ENCODE measurements at places on chromosomes 4 and X.

- DNase-seq: no peak
- no peaks in the 10 kb centered on the region for H3K27me3 ChIP-seq
- H3K4me3 ChIP-seq: no peak overlapping the region
- no peak overlapping the region for H3K27ac ChIP-seq
- H3K36me3 ChIP-seq: no peaks in the 10 kb centered on the region
- peaks cover 24% of the 10 kb centered on the region for H3K4me1 ChIP-seq
These were observed 174.2 kb upstream of the SCML1 start for GRCh38 chrX:17563076-17563475.

DNA sequence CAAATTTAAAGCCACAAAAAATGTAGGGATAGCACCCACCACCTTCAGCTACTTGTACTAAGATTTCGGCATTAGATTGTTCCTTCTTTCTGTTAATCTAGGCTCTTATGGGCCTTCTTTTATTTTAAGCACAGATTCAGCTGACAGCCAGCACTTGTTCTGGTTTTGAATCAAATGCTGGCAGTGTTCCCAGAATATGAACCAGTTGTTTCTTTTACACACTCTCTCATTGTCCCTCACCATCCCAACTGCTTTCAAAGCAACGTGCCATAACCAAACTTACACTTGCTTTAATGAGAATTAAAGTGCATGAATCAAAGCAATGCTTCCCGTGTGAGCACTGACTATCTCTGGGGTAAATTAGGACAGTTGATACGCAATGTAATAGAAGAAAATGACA is 744.5 kb upstream of the FAM241A start:
- no peak overlapping the region for H3K27ac ChIP-seq
- no peak overlapping the region for H3K4me3 ChIP-seq
- H3K36me3 ChIP-seq: no peaks in the 10 kb centered on the region
- peaks cover 22% of the 10 kb centered on the region for H3K4me1 ChIP-seq

DNA sequence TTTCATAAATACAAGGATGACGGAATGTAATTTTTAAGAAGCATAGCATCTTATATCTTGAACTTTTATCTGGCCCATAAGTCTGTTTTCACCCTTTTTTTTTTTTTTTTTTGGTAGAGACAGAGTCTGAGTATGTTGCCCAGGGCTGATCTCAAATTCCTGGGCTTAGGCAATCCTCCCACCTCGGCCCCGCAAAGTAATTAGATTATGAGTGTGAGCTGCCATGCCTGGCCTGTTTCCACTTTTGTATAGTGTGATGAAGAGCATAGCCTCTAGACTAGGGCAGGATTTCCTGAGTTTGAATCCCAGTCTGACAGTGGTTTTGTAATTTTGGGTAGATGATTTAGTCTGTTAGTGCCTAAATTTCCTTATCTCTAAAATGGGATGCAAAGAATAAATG is 11.0 kb downstream of the STIM2 start:
- no peak overlapping the region for H3K4me3 ChIP-seq
- H3K36me3 ChIP-seq: no peaks in the 10 kb centered on the region
- H3K27ac ChIP-seq: no peak overlapping the region
- peaks cover 12% of the 10 kb centered on the region for H3K4me1 ChIP-seq
- no peaks in the 10 kb centered on the region for H3K27me3 ChIP-seq

GRCh38 chr4:74631338-74631737 is 163.0 kb downstream of the BTC start:
- H3K36me3 ChIP-seq: no peaks in the 10 kb centered on the region
- DNase-seq: no peak
- no peaks in the 10 kb centered on the region for H3K4me1 ChIP-seq
- no peak overlapping the region for H3K27ac ChIP-seq

DNA sequence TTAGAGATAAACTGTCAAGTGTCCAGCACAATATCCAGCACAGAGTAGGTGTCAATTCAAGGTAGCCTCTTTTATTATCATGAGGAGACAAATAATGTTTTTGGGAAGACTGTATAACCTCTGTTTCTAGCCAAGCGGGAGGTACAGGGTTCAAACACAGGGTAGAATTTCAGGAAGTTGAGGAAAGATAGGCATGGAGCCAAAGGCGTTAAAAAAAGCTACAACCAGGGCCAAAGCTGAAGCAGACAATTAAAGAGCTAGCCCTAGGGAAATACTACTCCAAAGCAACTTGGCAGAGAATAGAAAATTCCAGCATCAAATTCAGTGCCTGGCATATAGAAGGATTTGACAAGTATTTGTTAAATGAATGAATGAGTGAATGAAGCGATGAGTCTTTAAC is 40.0 kb upstream of the CASK start:
- no peak overlapping the region for H3K27ac ChIP-seq
- no peaks in the 10 kb centered on the region for H3K27me3 ChIP-seq
- DNase-seq: no peak

GRCh38 chr4:88606832-88607231 is 14.6 kb downstream of the HERC3 start:
- no peaks in the 10 kb centered on the region for H3K4me1 ChIP-seq
- no peaks in the 10 kb centered on the region for H3K36me3 ChIP-seq
- no peak overlapping the region for H3K27ac ChIP-seq
- no peak overlapping the region for H3K4me3 ChIP-seq
- no peak for DNase-seq

DNA sequence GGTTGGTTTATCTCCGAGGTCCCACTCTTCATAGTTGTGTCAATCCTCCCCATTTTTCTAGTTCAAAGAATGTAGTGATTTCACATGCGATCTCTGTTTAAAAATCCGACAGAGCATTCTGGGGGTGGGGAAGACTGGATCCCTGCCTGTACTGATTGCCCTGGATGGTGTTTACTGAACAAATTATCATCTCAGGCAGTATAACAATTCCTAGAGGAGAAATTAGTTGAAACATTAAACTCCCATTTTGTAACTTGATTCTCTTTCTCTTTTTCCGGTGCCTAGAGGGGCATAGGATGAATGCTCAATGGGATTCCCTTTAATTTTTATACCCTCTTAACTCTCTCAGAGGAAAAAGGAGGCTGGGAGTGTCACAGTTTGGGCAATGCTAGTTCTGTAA is 10.0 kb upstream of the CWH43 start:
- H3K36me3 ChIP-seq: no peaks in the 10 kb centered on the region
- no peak overlapping the region for H3K4me3 ChIP-seq
- peaks cover 6% of the 10 kb centered on the region for H3K27me3 ChIP-seq
- H3K27ac ChIP-seq: no peak overlapping the region

DNA sequence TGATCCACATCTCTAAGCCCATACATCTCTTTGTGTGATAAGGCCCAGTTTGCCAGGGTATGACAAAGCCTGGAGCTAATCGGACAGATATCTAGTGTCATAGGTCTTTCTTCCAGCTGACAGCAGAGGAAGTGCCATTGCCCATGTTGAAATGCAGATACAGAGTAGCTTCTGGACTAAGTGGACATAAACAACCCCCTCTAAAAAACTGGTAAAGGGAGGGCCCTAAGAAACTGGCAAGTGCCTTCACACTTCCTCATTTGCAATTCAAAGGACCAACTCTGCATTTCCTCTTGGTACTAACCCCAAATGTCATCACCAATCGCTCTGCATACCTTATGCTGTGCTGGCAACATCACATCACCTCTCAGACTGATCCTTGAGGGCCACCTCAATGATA is 20.8 kb downstream of the ARHGEF6 start:
- no peaks in the 10 kb centered on the region for H3K36me3 ChIP-seq
- H3K4me3 ChIP-seq: no peak overlapping the region
- no peak for DNase-seq
- H3K27me3 ChIP-seq: no peaks in the 10 kb centered on the region
- H3K4me1 ChIP-seq: no peaks in the 10 kb centered on the region

- H3K27ac ChIP-seq: peak within 1 kb of the TSS; percentile 68
- H3K27me3 ChIP-seq: peaks cover 92% of the 10 kb centered on the region
- no peaks in the 10 kb centered on the region for H3K4me1 ChIP-seq
These were observed at the start of gene PDGFRA for GRCh38 chr4:54228961-54229501. Gene PDGFRA (plus strand): TSS chr4:54229293. CDS start chr4:54258769, 29,476 bp downstream.

DNA sequence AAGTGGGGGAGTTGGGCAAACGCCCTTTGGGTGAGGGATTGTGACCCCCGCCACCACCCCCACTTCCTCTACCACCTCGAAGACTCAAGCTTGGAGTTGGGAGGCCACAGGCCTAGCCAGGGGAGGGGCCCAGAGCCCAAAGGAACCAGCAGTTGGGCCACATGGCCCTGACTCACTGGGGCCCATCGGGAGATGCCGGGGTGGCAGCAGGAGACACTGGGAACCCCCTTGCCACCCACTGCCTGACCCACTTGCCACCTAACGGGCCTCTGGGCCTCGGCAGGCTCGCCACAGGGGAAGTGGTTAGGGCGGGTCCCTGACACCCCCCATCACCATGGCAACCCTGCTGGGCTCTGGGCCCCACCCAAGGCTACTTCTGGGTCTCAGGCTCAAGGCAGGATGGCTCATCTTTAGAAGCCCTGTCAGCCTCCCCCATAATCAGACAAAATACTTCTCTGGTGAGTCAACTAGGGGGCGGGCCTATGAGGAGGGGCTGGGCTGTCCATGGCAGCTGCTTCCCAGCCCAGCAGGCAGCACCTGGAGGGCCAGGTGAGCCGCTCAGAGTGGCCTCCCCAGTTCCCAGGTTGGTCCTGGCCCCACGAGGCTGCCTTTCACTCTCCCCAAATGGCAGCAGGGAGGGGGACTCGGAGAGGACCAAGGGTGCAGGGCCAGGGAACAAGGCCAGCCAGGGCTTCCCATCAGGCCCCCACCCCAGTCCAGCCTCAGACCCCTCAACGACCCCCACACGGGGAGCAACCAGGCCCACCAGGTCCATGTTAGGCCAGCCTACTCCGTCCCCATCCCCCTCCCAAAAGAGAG is 5.6 kb downstream of the FLNA start:
- H3K4me3 ChIP-seq: peak overlapping the region; percentile 77
- DNase-seq: peak; percentile 92
- H3K4me1 ChIP-seq: peaks cover 47% of the 10 kb centered on the region
- peak overlapping the region; percentile 98 for H3K27ac ChIP-seq

DNA sequence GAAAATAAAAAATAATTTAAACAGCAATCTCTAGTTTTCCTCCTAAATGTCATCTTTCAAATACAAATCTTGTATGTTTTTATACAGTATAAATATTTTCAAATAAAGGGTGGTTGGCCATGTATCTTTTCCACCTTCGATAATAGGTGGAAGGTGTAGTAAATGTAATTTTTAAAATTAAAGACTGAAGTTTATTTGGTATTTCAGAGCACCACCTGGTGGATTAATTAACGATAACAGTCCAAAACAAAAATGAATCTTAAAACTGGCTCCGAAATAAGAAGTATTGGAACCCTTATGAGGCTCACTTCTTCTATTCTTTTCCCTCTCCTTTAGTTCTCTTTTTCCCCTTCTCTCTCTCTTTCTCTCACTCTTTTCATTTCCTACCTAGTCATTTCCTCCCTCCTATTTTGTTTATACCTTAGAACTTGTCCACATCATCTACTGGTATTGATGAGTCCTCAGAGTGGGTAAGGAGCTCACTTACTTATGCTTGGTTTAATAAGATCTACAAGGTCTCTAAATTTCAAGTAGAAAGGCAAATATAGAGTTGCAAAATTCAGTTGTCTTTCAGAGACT is 82.9 kb upstream of the EXOC1L start:
- H3K27me3 ChIP-seq: no peaks in the 10 kb centered on the region
- no peak overlapping the region for H3K4me3 ChIP-seq
- H3K27ac ChIP-seq: no peak overlapping the region
- DNase-seq: no peak
- no peaks in the 10 kb centered on the region for H3K4me1 ChIP-seq
- no peaks in the 10 kb centered on the region for H3K36me3 ChIP-seq
